Testis (tissue), 5 donors: ENCODE measurements at places on chromosomes 5 and 9. TPM values are rescaled to one million over a fixed set of nuclear protein-coding genes. Genes with fewer than 3 reads are reported as not detected.

The IGFBPL1 gene
- polyA plus RNA-seq, result 5.8 TPM

The NMUR2 gene
- polyA plus RNA-seq, result 3.6 TPM

The C8G gene
- polyA plus RNA-seq, result 4.6 TPM

The NUTM2G gene
- polyA plus RNA-seq, result 2.7 TPM

The FBLL1 gene
- polyA plus RNA-seq, result 12.4 TPM

The CORO2A gene
- polyA plus RNA-seq, result 28.0 TPM

The ZNF366 gene
- polyA plus RNA-seq, result 0.96 TPM

The KLF4 gene
- polyA plus RNA-seq, result 64.9 TPM

The RMI1 gene
- polyA plus RNA-seq, result 10.7 TPM

The RIGI gene
- 4.9 TPM for polyA plus RNA-seq

The HAVCR1 gene
- polyA plus RNA-seq, result 3.1 TPM

The ANKRD34B gene
- 0.34 TPM for polyA plus RNA-seq

The PDE6A gene
- polyA plus RNA-seq, result 2.9 TPM

The LCN10 gene
- polyA plus RNA-seq, result 8.7 TPM

The FBP2 gene
- 1.6 TPM for polyA plus RNA-seq

The IFNA13 gene
- not detected for polyA plus RNA-seq

The SLC35D2 gene
- 18.4 TPM for polyA plus RNA-seq

The TRIM36 gene
- polyA plus RNA-seq, result 384 TPM

The CBY3 gene
- 7.8 TPM for polyA plus RNA-seq

The FNBP1 gene
- polyA plus RNA-seq, result 37.9 TPM

The DMRT2 gene
- 2.1 TPM for polyA plus RNA-seq

The GABBR2 gene
- polyA plus RNA-seq, result 6.9 TPM

The CARTPT gene
- 35.8 TPM for polyA plus RNA-seq

The DDX4 gene
- 165 TPM for polyA plus RNA-seq

The SLC12A7 gene
- polyA plus RNA-seq, result 73.2 TPM

The DMRT3 gene
- 6.7 TPM for polyA plus RNA-seq

The RNF183 gene
- 7.5 TPM for polyA plus RNA-seq

The CSF1R gene
- 25.4 TPM for polyA plus RNA-seq

The AKNA gene
- polyA plus RNA-seq, result 20.6 TPM

The ZNG1E gene
- polyA plus RNA-seq, result 23.5 TPM

The ECPAS gene
- 74.1 TPM for polyA plus RNA-seq

The TOR2A gene
- polyA plus RNA-seq, result 30.4 TPM

The DRD1 gene
- polyA plus RNA-seq, result 0.21 TPM

The PCDHA9 gene
- polyA plus RNA-seq, result 1.1 TPM

The C9orf43 gene
- 109 TPM for polyA plus RNA-seq

The PTGER4 gene
- 8.7 TPM for polyA plus RNA-seq

The CMBL gene
- polyA plus RNA-seq, result 16.1 TPM

The IL3 gene
- polyA plus RNA-seq, result not detected

The FGD3 gene
- polyA plus RNA-seq, result 14.0 TPM

The ECM2 gene
- 26.9 TPM for polyA plus RNA-seq
